ENCODE measurements at places on chromosomes 2 and 18.

GRCh38 chr2:164439885-164440284 lies 181.4 kb downstream of the GRB14 start:
- no peak for DNase-seq

- DNase-seq, result no peak
These were observed 14.3 kb downstream of the ARHGEF4 start for GRCh38 chr2:130850788-130851623.

- DNase-seq, result no peak
These were observed 15.0 kb upstream of the CPS1 start for GRCh38 chr2:210541290-210541902.

GRCh38 chr2:58010599-58010998 lies 36.0 kb upstream of the VRK2 start:
- DNase-seq, result no peak

GRCh38 chr2:179720173-179720772 lies 141.1 kb downstream of the ZNF385B start:
- no peak for DNase-seq

DNA sequence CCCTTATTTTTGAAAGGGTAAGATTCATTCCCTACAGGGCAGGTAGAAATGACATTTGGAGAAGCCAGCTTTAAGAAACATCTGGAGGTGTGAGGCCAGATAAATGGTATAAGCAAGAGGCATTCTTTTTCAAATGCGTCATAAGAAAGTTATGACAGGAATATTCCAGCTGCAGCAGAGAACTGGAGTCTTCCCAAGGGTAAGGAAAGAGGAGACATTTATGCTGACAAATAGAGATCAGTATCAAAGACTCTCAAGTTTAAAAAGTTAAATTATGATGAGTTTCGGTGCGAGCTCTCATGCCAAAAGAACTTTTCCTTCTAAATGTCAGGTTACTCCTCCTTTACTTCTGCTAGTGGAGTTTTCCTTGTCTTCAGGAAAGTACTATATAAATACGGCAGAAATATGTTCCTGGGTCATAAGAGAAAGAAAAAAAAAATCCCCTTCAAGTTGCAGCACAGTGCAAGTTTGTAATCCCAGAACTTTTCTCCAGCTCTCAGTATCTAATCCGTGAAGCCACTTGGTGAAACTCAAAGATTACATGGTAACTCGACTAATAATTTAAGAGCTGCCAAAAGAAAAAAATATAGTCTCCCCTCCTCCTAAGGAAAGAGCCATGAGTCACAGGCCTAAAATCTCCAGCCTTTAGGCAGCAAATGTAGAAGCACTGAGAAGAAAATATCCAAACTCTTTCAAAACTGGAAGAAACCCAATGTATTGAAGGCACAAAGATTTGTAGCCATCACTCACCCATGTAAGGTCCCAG lies 428.1 kb downstream of the MEIS1 start:
- no peak for DNase-seq

DNA sequence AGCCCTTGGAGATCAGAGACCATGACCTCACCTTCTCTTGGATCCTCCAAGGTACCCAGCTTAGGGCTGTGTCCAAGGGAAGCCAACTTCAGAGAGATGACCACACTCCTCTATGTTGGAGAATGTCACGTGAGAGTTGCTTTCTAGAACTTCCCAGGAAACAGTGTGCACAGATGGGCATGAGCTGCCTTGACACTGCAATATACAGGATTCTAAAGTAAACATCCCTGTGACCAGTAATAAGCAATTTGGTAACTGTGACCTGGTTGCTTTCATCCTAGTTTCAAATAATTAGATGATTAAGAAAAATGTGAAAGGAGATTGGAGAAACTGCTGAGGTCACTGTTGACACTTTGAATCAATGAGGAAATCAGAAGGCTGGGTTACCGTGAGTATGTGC lies 181.1 kb upstream of the EPAS1 start:
- DNase-seq, result no peak

DNA sequence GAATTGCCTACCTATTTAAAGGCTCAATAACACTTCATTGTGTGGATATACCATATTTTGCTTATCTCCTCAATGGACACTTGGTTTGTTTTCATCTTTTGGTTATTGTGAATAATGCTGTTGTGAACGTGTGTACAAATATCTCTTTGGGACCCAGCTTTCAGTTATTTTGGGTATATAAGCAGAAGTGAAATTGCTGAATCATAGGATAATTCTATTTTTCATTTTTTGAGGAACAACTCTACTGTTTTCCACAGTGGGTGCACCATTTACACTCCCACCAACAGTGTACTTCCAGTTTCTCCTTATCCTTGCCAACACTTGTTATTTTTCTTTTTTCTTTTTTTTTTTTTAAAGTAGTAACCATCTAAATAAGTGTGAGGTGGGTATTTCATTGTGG lies 29.0 kb downstream of the PTPN4 start:
- no peak for DNase-seq

- DNase-seq, result no peak
These were observed 112.2 kb downstream of the ZNF385B start for GRCh38 chr2:179749210-179749609.

- no peak for DNase-seq
These were observed 102.9 kb upstream of the THUMPD2 start for GRCh38 chr2:39881948-39882347.

GRCh38 chr18:13930964-13931363 lies 15.6 kb upstream of the MC2R start:
- no peak for DNase-seq

DNA sequence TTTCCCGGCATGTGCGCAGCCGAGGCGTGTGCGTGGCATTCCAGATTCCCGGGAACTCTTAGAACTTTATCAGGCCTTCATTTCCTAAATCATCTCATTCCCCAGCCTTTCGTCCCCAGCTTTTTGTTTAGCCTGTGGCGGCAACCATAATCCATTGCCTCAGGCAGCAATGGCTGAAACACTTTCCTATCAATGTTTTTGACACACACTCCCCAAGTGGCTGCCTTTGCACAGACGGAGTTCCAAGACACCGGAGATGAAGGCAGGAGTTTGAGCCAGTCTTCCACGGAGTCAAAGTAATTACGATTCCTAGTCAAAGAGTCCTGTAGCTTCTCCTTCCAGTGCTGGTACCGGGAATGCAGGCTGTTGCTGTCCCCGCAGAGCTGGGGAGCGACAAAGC lies 64.8 kb downstream of the KCNG2 start:
- no peak for DNase-seq

DNA sequence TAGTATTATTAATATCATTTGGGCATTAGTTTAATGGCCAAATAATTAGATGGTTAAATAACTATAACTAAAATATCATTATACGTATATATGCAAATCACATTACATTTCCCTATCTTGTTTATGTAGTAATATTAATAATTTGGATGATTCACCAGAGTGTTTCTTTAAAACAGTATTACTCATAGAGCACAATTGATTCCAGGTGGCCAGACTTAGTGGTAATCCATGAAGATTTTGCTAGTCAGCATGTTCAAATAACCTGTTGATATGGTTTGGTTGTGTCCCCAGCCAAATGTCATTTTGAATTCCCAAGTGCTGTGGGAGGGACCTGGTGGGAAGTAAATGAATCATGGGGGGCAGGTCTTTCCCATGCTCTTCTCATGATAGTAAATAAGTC lies 782.3 kb downstream of the LRP1B start:
- DNase-seq, result no peak

GRCh38 chr2:134897932-134898331 lies 20.7 kb upstream of the CCNT2 start:
- no peak for DNase-seq

DNA sequence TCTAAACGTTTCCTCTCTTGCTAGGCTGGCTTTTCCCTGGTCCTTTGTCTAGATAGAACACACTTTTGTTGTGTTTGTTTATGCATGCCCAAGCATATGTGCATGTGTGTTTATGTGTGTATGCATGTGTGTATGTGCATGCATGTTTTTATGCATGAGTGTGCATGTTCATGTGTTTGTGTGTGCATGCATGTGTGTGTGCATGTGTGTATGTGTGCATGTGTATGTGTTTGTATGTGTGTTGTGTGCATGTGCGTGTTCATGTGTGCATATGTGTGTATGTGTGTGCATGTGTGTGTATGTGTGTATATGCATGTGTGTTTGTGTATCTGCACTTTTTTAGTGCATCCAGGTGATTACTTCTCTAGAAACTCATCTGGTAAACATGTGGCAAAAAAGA lies 558.0 kb downstream of the GALR1 start:
- no peak for DNase-seq

DNA sequence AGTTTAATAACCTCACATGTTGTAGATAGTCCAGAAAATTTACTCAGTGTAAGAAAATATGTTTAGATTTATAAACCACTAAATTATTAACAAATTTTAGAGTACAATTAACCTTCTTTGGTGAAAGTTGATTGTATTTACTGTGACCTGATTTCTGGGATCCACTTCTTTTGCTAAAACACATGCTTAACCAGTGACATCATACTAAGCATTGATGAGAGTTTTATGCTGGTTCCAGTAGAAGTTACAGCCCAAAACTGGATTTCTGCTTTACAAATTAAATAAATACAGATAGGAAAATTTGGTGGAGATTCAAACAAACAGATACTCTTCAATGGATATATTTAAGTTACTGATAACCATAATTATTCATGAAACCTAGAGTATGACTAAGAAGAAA lies 40.9 kb downstream of the RBBP8 start:
- no peak for DNase-seq

GRCh38 chr18:48074929-48075706 lies 144.7 kb upstream of the SMAD2 start:
- no peak for DNase-seq

DNA sequence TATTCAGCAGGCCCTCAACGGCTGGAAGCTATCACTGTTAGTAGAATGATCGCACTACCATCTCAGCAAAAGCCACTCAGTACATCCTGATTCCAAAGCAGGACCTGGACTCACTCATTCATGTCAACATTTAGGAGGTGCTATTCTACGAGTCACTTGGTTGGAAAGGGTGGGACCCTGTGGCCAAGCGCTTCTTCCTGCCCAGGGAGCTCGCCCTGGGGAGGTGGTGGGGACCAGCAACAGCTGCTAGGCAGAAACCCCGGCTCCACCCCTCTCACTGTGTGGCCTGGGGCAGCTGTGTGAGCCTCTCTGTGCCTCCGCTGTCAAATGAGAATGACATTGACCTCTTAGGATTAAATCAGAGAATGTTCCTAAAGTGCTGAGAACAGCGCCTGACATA lies 231.4 kb downstream of the EIPR1 start:
- no peak for DNase-seq

GRCh38 chr2:189176516-189176915 lies 3.0 kb downstream of the COL5A2 start:
- DNase-seq, result no peak

DNA sequence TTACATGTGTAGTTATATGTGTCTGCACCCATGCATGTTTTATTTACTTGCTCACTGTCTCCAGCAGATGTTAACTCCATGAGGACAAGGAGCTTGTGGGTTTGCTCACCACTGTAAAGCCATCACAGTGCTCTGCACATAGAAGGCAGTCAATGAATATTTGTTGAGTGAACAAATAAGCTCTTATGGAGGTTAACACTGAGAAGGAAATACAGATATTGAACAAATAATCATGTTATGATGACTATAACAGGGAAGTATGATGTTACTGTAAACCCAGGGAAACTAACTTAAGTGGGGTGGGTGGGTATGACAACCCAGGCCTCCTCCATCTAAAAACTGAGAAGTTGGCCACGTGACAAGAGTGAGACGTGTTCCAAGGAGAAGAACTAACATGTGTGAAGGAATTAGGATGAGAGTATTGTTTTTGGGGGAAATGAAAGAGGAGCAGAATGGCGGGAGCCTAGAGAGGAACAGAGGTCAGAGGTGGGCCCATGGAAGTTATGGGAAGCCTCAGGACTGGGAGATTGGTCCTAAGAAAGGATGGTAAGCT lies 6.0 kb upstream of the FAM117B start:
- no peak for DNase-seq

GRCh38 chr2:215748446-215748845 lies 264.9 kb downstream of the MREG start:
- peak; percentile 19 for DNase-seq

DNA sequence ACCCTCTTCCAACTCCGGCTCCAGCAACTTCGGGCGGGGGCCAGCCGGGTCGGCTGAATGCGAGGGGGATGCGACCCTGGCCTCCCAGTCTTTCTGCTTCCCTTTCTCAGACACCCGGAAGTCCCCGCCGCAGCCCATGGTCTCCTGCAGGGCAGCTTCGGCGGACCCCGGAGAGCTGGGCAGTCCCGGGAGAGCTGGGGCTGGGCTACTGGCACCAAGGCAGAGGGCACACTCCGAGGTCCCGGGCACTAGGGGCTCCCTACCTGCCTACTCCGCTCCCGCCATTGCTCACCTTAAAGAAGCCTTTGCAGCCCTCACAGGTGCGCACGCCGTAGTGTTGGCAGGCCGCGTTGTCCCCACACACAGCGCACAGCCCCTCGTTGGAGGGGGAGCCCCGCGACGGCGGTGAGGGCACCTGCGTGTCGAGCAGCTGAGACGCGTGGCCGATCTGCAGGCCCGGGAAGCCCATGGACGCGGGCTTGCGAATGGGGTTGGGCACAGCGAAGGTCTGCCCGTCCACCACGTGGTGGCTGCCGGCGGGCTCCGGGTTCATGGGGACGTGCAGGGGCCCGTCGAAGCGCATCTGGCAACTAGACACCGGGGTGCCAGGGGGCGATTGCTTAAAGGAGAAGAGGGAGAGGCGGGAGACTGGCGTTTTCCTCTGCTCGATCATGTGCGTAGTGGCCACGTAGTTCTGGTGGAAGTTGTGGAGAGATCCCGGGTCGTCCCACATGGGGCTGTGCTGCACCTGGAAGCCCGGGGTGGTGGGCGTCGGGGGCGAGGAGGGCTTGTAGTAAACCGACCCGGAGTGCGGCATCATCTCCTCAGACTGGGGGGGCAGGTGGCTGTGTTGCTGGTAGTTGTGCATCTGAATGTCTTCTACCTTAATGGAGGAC lies 3.2 kb downstream of the NR4A2 start:
- no peak for DNase-seq

DNA sequence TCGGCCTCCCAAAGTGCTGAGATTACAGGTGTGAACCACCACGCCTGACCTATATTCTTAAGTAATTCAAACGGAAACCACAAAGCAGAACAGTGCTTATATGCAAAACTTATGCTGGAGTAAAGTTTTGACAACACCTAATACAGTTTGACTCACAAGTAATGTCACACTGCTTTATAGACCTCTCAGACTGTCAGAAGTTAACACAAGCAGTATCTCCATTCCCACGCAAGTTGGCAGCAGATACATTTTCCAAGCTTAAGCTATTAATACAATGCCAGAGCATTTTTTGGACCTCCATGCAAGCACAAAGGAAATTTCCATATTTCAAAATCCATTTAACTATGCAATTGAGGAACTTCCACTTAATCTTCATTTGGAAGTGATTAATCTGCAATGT lies 21.0 kb upstream of the SANBR start:
- no peak for DNase-seq

GRCh38 chr2:109259671-109260070 lies 130.7 kb downstream of the SH3RF3 start:
- no peak for DNase-seq
